NAMALWA (cell line): ENCODE measurements at places on chromosomes 3 and 15.

DNA sequence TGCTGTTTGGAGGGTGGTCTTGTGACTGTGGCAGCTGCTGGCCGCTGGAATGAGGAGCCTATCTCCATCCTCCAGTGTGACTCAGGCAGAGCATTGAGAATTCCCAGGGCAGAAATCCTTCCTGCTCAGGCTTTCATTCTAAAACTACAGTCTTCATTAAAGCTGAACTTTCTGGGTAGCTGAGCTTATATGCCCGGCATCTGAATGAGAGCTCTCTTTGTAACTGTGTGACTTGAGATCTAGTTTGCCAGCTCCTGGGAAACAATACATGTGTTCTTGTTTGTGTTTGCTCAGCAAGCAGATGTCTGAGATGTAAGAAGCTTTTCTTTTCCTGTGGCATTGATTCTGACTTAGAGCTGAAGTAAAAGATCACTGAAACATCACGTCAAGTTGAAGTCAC is 22.4 kb downstream of the RLBP1 start:
- no peak for DNase-seq

DNA sequence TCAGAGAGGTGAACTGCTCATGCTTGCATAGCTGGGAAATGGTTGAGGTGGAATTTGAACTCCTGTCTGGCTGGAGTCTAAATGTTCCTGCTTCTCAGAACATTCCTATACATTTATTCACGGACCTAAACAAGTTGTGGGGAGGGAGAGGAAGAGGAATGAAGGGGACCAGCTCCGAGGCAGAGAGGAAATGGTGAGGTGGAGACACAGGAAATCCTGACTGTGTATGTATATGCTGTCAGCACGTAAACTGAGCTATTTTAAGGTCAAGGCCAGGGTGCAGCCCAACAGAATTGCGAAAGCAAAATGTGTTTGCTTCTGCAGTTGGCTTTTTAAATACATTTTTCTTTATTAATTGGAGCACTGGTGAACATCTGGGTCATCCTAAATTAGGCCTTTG is 74.1 kb upstream of the POMGNT2 start:
- DNase-seq = peak; percentile 7

GRCh38 chr3:158742871-158743663 is 10.8 kb upstream of the RARRES1 start:
- peak; percentile 26 for DNase-seq

DNA sequence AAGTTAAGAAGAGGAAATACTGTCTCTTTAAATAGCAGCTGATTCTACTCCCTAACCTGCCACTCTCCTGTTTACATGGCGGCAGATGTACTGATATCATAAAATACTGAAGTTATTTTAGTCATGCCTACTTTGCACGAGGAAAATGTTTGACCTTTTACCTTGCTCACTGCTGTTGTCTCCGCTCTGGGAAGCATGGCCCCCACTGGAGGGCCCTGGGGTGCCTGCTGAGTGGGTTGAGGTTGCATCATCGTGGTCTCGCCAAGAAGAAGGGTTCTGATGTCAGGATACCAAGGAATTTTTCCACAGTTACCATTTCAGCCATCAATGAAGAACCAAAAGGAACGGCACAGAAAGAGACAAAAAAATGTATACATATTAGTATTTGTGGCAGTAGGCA is 16.7 kb downstream of the MEIS2 start:
- no peak for DNase-seq

DNA sequence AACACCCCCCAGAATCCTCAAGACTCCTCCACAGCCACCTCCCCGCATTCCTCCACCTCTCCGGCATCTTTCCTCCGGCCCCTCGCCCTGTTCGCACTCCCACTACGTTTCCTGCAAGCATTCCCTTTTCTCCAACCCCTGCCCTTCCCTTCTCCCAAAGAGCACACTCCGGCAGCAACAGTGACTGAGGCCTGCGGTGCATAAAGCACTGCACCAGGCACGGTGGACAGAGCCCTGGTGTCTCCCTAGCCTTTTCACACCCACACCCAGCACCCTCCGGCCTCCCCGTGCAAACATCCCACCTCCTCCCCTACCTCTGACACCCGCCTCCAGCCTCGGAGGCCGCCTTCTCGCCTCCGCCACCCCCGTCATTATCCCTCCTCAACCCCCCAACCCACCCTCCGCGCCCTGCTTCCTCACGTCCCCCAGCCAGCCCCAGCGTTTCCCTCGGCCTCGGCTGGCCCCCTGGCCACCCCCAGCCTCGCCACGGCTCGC is 577 bp downstream of the ZNF148 start:
- DNase-seq = peak; percentile 56

- DNase-seq = no peak
These were observed 184.4 kb downstream of the SHOX2 start for GRCh38 chr3:157921811-157922210.

- no peak for DNase-seq
These were observed 108.0 kb downstream of the CMSS1 start for GRCh38 chr3:99925584-99926230.

- DNase-seq = no peak
These were observed 2.4 kb downstream of the ANPEP start for GRCh38 chr15:89812011-89812846.

DNA sequence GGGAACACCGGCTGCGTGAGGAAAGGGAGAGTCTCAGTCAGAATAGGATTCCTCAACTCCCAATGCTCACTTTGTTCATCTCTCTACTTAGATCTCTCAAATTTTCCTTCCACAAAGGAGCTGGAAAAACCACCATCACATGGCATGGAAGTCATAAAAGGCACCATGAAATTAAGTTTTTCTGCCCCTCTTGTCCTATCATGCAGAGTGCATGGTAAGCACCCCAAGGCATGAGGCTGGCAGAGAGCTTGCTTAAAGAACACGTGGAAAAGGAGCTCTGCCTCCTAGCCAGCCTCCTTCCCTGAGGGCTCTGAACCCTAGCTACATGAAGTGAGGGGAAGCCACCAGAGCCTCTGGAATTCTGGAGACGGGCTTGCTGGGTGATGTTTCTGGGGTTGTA is 17.8 kb downstream of the STIMATE start:
- no peak for DNase-seq

DNA sequence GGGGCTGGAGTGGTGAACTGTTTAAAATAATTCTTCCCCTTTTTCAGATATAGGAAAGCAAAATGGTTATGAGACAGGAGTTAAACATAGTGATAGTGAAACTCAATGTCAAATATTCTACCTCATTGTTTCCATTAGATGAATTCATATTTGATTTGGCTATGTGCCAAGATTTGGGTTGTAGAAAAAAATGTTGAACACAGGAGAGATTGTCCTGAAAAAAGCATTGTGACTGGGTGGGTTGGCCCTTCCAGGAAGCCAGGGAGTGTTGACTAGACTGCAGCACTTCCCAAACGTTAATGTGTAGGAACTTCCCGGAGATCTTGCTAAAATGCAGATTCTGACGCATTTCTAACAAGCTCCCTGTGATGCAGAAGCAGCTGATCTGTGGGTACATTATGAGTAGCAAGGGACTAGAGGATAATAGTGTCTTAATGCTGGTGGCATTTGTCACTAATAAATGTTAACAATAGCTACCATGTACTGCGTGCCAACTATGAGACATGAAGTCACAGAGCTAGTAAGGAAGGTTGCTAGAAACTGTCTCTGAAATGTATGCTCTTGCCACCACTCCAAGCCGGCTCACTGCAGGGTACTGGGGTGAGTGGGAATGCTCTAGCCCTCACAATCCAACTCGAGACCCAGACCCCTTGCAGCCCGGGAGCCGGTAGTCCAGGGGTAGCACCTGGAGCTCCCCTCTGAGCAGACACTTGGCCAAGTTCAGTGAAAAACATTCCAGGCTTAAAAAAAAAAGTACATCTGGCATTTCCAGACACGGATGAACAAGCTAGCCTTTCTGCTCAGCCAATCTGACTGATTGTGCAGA is 120.6 kb downstream of the CD47 start:
- DNase-seq = peak; percentile 15

DNA sequence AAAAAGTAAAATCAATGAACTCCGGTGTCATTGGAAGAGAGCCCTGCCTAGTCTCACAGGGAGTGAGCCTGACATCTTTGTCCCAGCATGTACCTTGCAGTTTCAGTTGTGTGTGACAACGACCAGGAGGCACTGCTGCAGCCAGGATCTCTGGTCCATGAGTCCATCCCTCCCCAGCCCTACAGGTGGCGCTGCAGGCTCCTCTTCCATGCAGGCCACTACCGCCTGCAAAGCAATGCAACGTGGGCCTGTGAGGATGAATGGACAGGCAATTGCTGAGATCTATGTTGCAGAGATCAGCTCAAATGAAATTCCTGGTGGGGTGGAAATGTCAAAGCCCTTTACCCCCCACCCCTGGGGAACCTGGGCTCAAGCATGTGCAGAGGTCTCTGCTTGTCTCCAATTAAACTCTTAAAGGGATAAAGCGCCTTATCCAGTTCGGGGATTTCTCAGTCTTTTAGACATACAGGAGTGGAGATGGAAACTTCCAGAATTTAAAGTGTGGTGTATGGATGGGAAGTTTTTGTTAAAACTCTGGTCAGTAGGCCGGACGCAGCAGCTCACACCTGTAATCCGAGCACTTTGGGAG is 35.8 kb downstream of the TKT start:
- DNase-seq = peak; percentile 80

GRCh38 chr3:78025916-78026315 is 986.0 kb downstream of the ROBO2 start:
- no peak for DNase-seq

- DNase-seq = peak; percentile 15
These were observed 843.2 kb downstream of the CADM2 start for GRCh38 chr3:85801955-85802354.

DNA sequence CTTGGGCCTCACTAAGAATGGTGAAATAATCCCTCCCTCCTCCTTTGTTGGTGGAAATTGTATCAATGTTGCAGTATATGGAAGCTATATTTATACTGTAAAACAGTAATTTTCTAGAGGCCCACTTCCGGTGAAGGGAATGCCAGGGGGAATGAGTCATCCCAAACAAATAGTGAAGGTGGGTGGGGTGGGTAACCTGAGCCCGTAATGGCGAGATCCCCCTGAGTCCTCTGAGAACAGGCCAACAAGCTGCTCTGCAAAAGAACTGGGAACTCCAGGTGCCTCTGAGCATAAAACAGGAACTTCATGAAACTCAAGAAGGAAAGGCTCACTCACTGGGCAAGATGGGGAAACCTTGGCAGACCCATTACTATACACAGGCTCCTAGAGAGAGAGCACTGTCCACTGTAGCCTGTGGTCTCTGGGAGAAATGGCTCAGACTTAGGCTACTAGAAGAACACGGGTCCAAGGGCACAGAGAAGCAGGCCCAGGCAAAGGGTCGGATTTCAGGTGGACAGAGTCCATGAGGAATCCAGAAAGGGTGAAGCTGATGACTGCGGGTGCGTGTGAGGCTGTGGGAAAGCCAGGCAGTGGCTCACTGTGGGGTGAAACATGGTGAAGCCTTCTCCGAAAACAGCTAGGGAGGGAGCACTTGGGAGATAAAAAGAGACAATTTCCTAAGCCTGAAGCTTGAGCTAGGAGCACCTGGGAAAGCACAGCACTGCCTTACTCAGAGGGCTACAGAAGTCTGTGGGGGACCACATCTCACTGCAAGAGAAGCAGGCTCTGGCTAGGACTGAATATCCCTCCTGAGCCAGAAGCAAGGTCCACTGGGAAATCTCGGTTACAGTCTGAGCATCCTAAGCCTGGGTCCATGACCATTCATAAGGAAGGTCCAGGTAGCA is 19.8 kb downstream of the LARP6 start:
- DNase-seq = no peak

- DNase-seq = no peak
These were observed 107.1 kb upstream of the C15orf61 start for GRCh38 chr15:67413770-67414390.

GRCh38 chr15:77821188-77821958 is 188.7 kb upstream of the LINGO1 start:
- DNase-seq = peak; percentile 79

DNA sequence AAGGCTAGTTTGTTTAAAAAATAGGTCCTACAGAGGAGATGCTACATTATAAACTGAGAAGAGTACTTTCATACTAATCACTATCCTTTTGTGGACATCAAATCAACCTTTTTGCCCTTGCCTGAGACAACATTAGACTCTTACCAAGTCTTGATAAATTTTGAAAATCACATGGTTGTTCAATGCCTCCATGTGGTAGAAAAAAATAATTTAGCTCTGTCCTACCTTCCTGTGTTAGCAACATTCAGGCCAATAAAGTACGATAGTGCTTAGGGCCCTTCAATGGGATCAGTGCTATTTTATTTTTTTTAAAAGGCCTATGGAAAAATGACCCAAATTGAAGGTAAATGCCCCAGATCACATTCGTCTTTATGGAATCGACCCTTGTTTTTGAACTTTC is 5.0 kb upstream of the UBE2E1 start:
- peak; percentile 55 for DNase-seq

DNA sequence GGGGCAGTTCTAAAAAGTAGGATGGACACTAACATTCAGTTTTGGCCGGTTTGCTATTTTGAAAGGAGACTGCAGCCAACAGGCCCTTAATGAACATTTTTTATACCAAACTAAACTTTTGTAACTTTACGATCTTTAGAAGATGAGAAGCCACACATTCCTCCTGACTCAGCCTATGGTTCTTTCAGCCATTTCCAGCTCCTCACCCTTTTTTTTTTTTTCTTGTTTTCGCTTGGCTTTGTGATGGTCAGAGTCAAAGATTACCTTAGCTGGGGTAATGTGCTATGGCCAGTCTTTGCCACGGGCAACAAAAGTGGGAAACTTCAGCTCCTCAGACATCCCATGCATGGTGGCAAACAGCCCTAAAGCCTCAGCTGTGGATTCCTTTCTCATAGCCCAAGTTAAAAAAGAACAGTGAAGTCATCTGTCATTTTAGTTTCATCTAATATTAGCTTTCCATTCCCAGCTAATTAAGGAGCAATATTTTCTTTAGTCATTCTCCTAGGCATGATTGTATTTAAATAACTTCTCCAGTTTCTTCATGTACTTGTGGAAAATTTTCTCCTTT is 368.7 kb downstream of the MFSD1 start:
- no peak for DNase-seq

GRCh38 chr15:83484636-83485035 is 37.5 kb downstream of the SH3GL3 start:
- DNase-seq = no peak

GRCh38 chr15:68994981-68995761 is 19.3 kb upstream of the NOX5 start:
- DNase-seq = no peak

GRCh38 chr15:58522391-58522790 is 90.6 kb downstream of the LIPC start:
- DNase-seq = no peak

DNA sequence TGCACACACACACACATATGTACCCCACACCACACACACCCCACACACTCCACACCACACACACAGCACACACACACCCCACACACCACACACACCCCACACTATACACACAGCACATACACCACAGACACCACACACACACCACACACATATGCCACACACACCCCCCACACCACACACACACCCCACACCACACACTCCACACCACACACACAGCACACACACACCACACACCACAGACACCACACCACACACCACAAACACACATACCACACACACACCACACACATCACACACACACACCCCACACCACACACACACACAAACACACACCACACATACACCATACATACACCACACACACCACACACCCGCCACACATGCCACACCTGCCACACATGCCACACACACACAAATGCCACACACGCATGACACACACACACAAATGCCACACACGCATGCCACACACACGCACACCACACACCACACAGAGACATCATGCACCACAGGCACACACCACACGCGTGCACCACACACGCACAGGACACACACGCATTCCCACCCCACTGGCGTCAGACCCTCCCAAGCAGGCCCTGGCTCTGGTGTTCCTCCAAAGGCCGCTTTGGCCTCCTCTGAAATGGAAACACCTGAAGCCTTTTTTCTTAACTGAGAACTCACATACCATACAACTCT is 15.7 kb downstream of the CHST13 start:
- no peak for DNase-seq

GRCh38 chr3:66712210-66712609 is 211.4 kb upstream of the LRIG1 start:
- DNase-seq = no peak
